ENCODE measurements at places on chromosomes 12 and 14. TPM values are rescaled to one million over a fixed set of nuclear protein-coding genes. Genes with fewer than 3 reads are reported as not detected.

DNA sequence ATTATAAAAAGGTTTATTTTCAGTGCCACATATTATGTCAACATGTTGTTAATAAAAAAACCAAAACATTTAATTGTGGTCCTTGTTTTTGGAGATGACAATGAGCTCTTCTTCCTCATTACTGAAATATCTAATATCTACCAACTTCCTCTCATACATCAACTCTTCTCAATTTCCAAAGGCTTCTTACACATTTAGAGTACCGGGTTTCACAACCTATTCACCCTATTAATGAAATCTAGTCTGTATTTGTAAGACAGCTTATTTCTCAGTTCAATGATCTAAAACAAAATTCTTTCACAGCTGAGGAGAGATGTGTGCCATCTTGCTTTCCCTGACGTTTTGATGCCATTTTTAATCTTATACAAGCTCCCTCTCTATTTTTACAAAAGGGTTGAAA, 14.5 kb downstream of the NRDE2 start:
- no peak for DNase-seq

STYK1 gene
- total RNA-seq: 0.46 TPM

GLIPR1L1 gene
- total RNA-seq: not detected

PPP1R1A gene
- not detected for total RNA-seq

OR4E1 gene
- total RNA-seq: not detected

- DNase-seq: no peak
These were observed 261.3 kb upstream of the NOS1 start for GRCh38 chr12:117622741-117623140.

DNA sequence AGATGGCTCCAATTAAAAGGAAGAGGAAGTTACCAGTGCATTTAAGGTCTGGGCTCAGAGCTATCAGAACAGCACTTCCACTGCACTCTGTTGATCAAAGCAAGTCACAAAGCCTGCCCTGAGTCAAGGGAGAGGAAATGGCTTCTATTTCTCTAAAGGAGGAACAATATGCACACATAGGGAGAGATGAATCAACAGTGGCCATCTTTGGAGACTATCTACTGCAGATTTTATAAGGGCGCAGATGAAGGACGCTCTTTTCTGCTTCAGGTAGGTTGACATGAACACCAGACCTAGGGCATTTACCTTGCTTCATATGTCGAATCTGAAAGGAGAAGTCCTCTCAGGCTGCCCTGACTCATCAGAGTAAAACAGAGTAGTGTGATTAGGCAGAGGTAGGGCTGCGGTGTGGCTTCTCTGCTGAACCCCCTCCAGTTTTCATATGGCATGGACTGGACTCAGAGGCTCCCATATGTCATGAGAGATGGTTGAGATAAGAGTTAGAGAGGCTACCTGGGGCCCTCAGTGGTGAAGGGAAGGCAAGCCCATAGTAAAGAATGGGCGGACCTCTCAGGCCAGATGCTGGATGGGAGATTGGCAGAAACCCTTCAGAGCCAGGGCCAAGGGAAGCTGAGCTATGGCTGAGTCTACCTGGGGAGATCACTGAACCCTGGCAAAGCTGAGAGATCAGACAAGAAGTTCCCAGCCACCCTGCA, 84.4 kb downstream of the ARF6 start:
- DNase-seq: peak; percentile 46

DNA sequence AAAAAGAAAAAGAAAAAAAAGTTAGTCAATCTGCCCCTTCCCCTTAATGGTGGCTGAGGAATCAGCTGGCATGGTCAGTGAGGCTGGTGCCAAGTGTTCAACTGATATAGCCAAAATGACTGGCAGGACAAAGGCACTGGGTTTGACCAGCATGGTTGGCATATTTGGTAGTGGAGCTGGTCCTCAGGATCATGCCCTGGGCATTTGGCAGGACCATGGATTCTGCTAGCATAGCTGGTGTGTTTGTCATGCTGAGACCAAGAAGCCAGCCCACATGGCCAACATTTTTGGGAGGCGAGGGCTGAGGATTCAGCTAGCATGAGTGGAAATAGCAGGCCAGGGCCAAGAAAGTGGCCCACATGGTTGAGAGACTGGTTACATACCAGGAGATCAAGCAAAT, 136.5 kb downstream of the FBXL14 start:
- DNase-seq: no peak

- no peak for DNase-seq
These were observed 51.4 kb upstream of the IFNG-AS1 start for GRCh38 chr12:67937822-67938221.

DNA sequence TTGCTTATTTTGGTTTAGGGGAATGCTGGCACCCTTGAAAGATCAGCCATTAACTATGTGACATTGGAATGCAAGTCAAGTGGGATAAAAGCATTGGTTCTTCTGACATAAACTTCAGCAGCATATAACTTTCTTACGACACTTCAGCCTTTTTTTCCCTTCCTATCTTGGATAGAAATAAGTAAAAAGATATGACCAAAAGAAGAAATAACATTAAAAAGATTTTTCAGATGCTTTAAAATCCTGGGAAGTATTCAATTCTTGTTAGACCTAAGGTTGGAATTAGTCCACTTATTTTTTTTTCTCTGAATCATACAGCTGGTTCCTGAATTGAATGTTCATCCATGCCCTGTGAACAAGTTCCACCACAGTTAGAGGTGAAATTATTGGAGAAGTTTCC, 85.6 kb upstream of the TSPAN8 start:
- no peak for DNase-seq

OR4E2 gene
- not detected for total RNA-seq

GRCh38 chr14:57295239-57295638, 26.5 kb downstream of the AP5M1 start:
- DNase-seq: no peak

DYRK4 gene
- 38.1 TPM for total RNA-seq

LHX5 gene
- total RNA-seq: not detected

- DNase-seq: no peak
These were observed 6.4 kb downstream of the FBRSL1 start for GRCh38 chr12:132496358-132496669.

All from activated naive CD8-positive, alpha-beta T cell treated with anti-CD3 and anti-CD28 coated beads for 36 hours (primary cell).